ENCODE measurements at places on chromosomes 11 and 22. TPM values are rescaled to one million over a fixed set of nuclear protein-coding genes. Genes with fewer than 3 reads are reported as not detected.

DNA sequence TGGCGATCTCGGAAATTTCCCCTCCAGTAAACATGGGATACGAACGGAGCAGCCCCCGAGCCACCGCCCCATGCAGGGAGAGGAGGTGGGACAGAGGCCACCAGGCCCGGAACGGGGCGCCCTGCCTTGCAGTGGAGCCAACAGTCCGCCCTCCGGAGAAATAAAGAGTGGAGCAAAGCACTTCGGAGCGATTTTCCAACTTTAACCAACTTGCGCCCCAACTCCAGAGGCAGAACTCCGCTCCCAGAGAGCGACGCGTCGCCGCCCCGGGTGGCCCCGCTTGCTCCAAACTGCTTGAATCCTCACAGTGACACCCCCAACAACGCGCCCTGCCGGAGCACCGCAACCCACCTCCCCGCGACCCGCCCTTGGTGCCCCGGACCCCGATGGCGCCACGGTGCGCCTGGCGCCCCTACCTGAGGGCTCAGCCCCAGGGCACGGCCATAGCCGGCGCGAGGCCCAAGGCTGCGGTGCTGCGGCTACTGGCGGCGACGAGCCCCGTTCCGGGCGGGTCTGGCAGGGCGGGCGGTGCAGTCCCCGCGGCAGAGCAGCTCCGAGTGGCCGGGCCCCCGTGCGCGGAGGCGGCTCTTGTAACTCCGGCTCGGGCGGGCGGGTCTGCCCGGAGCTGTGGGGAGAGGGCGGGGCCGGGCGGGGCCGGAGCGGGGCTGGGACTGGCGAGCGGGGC is at the start of gene AHNAK:
AHNAK (minus strand) TSS at position 563 of the 685 bp plus-strand sequence. CDS start 10,708 bp downstream, outside the sequence.
- H3K4me3 ChIP-seq = peak within 1 kb of the TSS; percentile 55
- peak within 1 kb of the TSS; percentile 44 for H3K27ac ChIP-seq
- no peaks in the 10 kb centered on the region for H3K36me3 ChIP-seq
- DNase-seq = peak; percentile 56
- peaks cover 50% of the 10 kb centered on the region for H3K4me1 ChIP-seq

- no peaks in the 10 kb centered on the region for H3K36me3 ChIP-seq
- H3K4me1 ChIP-seq = no peaks in the 10 kb centered on the region
- H3K27me3 ChIP-seq = peaks cover 3% of the 10 kb centered on the region
- H3K27ac ChIP-seq = no peak overlapping the region
Observed at GRCh38 chr11:130437848-130438247, 9.4 kb upstream of the ADAMTS8 start.

GRCh38 chr22:46416520-46416871 is 81.0 kb downstream of the TRMU start:
- no peaks in the 10 kb centered on the region for H3K4me1 ChIP-seq
- no peak for DNase-seq
- no peak overlapping the region for H3K4me3 ChIP-seq

DNA sequence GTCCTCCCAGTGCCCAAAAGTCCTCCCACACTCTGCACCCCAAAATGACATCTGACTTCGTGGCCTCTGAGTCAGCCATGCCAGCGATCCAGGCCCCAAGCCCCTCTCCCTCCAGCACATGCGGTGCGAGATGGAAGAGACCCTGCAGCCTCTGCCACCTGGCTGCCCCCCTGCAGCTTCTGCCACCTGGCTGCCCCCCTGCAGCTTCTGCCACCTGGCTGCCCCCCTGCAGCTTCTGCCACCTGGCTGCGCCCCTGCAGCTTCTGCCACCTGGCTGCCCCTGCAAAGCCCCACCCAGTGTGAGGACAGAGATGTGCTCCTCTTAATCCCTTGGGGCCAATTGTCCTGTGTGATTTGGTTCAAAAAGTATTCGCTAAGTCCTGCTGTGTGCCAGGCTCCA is 68.0 kb downstream of the WNT7B start:
- no peaks in the 10 kb centered on the region for H3K36me3 ChIP-seq
- no peaks in the 10 kb centered on the region for H3K4me1 ChIP-seq
- H3K4me3 ChIP-seq = no peak overlapping the region
- no peak overlapping the region for H3K27ac ChIP-seq

The FERMT3 gene
- 64.4 TPM for total RNA-seq

DNA sequence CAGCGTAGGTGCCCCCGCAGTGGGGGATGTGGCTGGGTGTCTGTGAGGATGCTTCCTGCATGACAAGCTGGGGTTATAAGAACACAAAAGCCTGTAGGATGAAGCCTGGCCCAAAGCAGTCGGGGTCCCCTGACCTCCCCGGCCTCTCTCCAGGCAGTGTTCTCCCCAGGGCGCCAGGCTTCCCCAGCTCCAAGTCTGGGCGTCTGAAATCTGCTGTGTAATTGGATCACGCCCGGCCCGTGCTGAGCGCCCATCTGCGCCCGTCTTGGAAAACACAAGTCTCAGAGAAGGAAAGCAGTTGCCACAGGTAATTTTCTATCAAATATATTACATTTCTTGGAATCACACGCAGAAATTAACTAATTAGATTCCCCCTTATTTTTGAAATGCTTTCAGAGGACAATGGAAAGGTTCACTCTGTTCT is 233.3 kb downstream of the CTTN start:
- no peaks in the 10 kb centered on the region for H3K27me3 ChIP-seq
- DNase-seq = no peak
- H3K27ac ChIP-seq = no peak overlapping the region
- no peaks in the 10 kb centered on the region for H3K4me1 ChIP-seq
- no peak overlapping the region for H3K4me3 ChIP-seq
- H3K36me3 ChIP-seq = no peaks in the 10 kb centered on the region

The TMPRSS13 gene
- total RNA-seq = 0.46 TPM

GRCh38 chr11:118015385-118015841 is 29.2 kb downstream of the IL10RA start:
- H3K36me3 ChIP-seq = no peaks in the 10 kb centered on the region
- H3K4me3 ChIP-seq = no peak overlapping the region
- no peak for DNase-seq
- H3K27me3 ChIP-seq = no peaks in the 10 kb centered on the region

The SOX6 gene
- total RNA-seq = 0.14 TPM

The UBQLNL gene
- total RNA-seq = 0.28 TPM

The LDHAL6A gene
- not detected for total RNA-seq

The APLNR gene
- total RNA-seq = 0.09 TPM

The OR6X1 gene
- total RNA-seq = not detected

DNA sequence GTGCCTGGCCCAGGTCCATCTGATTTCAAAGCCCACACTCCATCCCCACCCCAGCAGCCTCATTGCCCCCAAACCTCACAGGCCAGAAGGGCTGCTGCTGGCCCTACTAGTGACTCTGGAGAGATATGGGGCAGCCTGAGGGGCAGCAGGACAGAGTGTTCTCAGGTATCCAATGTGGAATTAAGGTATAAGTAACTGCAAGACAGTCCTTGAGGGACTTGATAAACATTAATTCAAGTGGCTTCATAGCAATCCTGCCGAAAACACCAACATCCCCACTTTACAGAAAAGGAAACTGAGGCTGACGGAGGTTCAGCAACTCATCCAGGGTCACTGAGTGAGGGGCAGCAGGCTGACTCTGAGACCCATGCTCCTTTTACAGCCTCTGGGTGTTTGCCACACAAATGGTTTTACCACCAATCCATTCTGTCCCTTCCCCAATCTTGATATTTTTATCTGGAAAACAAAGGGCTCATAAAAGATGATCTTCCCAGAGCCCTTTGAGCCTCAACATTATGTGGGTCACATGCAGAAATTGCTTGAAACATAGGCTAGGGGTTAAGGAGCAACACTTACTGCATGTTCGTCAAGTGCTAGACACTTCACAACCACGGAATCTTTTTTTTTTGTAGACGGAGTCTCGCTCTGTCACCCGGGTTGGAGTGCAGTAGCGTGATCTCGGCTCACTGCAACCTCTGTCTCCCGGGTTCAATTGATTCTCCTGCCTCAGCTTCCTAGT is 2.3 kb downstream of the NIPSNAP1 start:
- DNase-seq = no peak
- H3K27ac ChIP-seq = no peak overlapping the region
- H3K36me3 ChIP-seq = no peaks in the 10 kb centered on the region
- H3K27me3 ChIP-seq = no peaks in the 10 kb centered on the region
- H3K4me3 ChIP-seq = no peak overlapping the region
- peaks cover 5% of the 10 kb centered on the region for H3K4me1 ChIP-seq

DNA sequence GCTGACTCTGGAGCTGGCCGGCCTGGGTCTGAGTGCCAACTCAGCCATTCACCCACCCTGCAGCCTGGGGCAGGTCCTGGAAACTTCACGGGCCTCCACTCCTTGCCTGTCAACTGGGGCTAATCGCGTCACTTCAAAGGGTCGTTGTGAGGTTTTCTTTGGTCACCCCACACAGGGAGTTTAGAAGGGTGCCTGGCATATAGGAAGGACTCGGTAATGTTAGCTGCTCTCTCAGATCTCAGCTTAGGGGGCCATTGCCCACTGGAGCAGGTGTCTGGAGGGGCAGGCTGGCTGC is 7.3 kb downstream of the INCENP start:
- no peaks in the 10 kb centered on the region for H3K27me3 ChIP-seq
- DNase-seq = no peak
- no peak overlapping the region for H3K4me3 ChIP-seq
- no peaks in the 10 kb centered on the region for H3K4me1 ChIP-seq

GRCh38 chr22:23065495-23066122 is 4.7 kb upstream of the GNAZ start:
- DNase-seq = no peak
- peaks cover 6% of the 10 kb centered on the region for H3K4me1 ChIP-seq
- no peak overlapping the region for H3K4me3 ChIP-seq
- no peak overlapping the region for H3K27ac ChIP-seq

The PHF21A gene
- total RNA-seq = 26.9 TPM

The PAK1 gene
- total RNA-seq = 12.9 TPM

DNA sequence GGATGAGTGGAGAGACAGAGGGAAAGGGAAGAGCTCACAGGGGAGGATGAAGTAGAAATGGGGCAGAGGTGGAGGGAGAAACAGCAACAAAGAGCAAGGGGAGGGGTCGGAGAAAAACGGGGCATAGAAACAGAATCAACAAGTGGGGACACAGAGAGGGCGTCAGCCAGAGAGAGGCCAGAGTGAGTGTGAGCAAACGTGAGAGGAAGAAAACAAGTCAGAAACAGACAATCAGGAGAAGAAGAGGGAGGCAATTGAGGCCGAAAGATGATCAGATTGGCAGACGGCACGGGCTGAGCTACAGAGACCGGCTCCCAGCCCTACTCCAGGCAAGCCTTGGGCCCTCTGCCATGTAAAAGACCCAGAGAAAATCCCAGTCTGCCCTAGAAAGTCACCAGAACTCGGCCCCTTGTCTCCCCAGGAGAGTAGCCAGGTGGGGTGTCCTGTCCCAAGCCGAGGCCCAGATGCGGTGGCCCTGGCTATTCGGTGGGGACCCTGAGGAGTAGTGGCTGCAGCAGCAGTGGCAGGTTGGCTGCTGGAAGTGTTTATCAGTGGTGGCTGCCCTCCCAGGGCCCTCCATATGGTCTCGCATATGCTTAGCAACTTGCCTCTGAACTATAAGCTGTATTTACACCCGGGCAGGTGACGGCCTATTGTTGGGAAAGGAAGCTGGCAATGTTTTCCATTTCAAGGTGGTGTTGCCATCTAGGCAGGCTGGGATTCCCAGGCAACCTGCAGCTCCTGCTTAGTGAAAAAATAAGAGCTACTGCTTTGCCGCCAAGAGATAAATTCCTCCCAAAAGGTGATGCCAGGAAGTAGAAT is 14.8 kb upstream of the TSPAN18 start:
- H3K36me3 ChIP-seq = no peaks in the 10 kb centered on the region
- DNase-seq = no peak
- H3K27me3 ChIP-seq = no peaks in the 10 kb centered on the region
- H3K4me1 ChIP-seq = peaks cover 25% of the 10 kb centered on the region
- no peak overlapping the region for H3K4me3 ChIP-seq

DNA sequence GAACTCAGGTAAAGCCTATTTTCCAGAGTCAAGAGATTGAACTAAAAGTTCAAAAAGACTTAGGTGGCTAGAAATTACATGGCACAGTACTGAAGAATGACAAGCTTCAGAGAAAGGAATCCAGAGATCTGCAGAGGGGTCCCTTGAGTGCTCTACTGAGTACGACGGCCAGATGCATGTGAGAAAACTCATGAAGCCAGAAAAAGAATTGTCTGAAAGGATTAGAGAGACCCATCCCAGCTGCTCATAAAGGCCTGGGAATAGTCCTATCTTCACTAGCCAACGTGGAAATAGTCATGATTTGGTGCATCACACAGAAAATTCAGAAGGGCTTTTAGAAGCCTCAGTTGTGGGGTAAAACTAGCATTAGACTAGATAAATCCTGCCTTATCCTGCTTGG is 91.3 kb downstream of the SOX6 start:
- no peaks in the 10 kb centered on the region for H3K4me1 ChIP-seq
- DNase-seq = no peak
- H3K36me3 ChIP-seq = no peaks in the 10 kb centered on the region

- DNase-seq = peak; percentile 89
- H3K4me3 ChIP-seq = no peak overlapping the region
- peaks cover 13% of the 10 kb centered on the region for H3K4me1 ChIP-seq
- H3K27me3 ChIP-seq = no peaks in the 10 kb centered on the region
Observed at GRCh38 chr22:30717331-30717921, 22.8 kb downstream of the OSBP2 start.

DNA sequence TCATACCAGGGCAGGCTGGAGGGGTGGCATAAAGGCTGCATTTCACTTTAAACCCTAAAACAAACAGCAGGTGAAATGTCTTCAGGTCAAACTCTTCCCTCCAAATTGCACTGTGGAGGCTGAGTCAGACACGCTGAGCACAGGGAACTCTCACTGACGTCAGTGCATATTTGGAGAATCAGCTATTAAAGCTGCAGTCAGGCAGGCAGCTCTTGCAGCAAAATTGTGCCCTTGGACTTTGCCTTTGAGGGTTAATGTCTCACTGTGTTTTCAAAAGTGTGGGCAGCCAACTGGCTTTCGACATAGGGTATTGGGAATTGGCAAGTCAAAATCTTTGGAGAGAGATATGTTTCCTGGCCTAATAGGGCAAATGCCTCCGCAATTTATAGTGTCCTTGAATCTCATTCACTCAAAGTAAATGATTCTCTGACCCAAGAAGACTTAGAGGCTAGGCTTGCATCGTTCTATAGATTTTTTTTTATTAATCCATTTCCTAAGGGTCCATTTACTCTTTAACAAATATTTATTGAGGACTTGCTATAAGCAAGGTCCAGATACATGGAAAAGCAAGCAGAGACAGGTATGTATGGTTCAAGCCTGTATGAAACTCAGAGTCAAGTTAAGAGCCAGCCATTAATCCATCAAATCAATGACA is 27.7 kb upstream of the SMCO4 start:
- H3K4me1 ChIP-seq = no peaks in the 10 kb centered on the region
- no peak overlapping the region for H3K27ac ChIP-seq
- no peaks in the 10 kb centered on the region for H3K36me3 ChIP-seq

DNA sequence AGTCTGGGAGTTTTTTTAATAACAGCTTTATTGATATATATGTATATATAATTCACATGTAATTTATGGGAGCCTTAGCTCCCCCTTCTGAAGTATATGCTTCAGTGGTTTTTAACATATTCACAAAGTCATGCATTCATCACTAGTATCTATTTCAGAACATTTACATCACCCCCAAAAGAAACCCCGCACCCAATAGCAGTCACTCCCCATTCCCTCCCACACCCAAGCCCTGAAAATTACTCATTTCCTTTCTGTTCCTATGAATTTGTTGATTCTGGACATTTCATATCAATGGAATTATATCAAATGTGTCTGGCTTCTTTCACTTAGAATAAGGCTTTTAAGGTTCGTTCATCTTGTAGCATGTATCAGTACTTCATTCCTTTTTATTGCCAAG is 35.6 kb upstream of the SYT7 start:
- H3K27ac ChIP-seq = no peak overlapping the region
- H3K27me3 ChIP-seq = peaks cover 4% of the 10 kb centered on the region
- H3K4me1 ChIP-seq = peaks cover 4% of the 10 kb centered on the region

All from endothelial cell of umbilical vein (primary cell).